PC-9 (cell line): ENCODE measurements at places on chromosomes 3 and 15. TPM values are rescaled to one million over a fixed set of nuclear protein-coding genes. Genes with fewer than 3 reads are reported as not detected.

DNA sequence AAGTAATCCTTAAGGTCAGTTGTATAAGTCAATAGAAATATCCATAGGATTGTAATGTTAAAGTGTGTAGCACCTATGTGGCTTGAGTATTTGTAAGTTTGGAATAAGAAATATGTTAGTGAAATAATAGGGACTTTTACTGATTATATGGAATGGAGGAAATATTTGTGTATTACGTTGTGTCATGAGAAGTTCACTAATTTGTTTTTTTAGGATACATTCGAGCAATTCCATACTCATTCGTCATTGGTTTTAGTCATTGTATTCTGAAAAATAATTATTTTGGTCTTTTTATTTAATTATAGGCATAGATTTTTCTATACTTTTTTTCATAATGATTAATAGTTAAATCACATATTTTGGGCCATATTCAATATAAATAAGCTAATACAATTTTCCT is 21.0 kb downstream of the MBNL1 start:
- H3K4me3 ChIP-seq: no peak overlapping the region
- DNase-seq: no peak
- no peak overlapping the region for H3K27ac ChIP-seq
- no peaks in the 10 kb centered on the region for H3K4me1 ChIP-seq
- no peaks in the 10 kb centered on the region for H3K27me3 ChIP-seq

DNA sequence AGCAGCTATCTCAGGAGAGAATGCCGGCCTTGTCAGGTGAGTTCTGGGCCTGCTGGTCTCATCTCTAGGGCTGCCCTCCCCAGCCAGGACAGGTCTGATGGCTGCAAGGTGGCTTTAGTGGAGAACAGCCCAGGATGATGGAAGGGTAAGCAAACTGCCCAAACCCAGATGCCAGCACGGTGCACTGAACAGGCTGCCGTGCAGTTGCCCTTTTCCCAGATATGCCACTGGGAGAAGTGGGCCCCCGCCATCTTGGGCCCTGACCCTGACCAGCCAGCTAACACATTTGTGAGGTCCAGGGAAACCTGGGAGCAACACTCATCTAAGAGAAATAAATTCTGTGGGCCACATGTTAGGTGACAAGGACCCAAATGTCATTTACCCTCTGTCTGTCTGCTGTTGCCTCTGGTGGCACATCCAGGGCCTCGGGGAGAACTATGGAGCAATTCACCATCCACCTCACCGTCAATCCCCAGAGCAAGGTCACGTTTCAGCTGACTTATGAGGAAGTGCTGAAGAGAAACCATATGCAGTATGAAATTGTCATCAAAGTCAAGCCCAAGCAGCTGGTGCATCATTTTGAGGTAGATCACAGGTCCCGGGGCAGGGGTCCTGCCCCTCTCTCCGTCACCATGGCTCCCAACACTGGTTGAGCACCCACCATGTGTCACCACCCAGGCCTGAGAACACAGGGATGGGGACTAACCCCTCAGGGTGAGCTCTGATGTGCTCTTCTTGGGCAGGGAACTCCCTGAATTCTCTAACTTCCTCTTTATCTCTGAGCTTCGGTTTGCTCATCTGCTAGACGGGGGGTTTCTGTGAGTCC is 1.8 kb downstream of the ITIH1 start:
- H3K36me3 ChIP-seq: no peaks in the 10 kb centered on the region
- H3K4me1 ChIP-seq: no peaks in the 10 kb centered on the region; the same call in 1 of the 2 replicates
- no peak overlapping the region for H3K4me3 ChIP-seq
- no peak for DNase-seq
- no peak overlapping the region for H3K27ac ChIP-seq
- H3K27me3 ChIP-seq: peaks cover 24% of the 10 kb centered on the region

DNA sequence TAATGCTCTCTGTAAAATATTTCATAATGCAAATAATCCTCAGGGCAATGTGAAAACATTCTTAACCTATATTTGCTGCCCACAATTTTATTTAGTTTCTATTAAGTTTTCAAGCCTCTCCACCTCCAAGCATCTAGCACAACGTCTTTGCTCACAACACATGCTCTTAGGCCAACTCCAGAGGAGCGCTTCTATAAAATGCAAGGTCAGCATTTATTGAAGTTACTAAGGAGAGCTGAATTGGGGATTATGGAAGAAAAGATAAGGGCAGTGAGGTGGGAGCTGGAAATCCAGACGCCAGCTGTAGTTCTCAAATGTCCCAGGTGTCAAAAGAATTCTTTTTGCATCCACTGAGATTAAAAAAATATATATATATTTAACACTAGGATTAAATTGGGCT is 996 bp downstream of the RABL3 start:
- peak overlapping the region; percentile 98; the same call in 1 of the 2 replicates for H3K4me3 ChIP-seq
- H3K27me3 ChIP-seq: no peaks in the 10 kb centered on the region
- H3K27ac ChIP-seq: no peak overlapping the region; the same call in 1 of the 2 replicates
- H3K4me1 ChIP-seq: peaks cover 14% of the 10 kb centered on the region
- DNase-seq: no peak
- peaks cover 7% of the 10 kb centered on the region for H3K36me3 ChIP-seq

DNA sequence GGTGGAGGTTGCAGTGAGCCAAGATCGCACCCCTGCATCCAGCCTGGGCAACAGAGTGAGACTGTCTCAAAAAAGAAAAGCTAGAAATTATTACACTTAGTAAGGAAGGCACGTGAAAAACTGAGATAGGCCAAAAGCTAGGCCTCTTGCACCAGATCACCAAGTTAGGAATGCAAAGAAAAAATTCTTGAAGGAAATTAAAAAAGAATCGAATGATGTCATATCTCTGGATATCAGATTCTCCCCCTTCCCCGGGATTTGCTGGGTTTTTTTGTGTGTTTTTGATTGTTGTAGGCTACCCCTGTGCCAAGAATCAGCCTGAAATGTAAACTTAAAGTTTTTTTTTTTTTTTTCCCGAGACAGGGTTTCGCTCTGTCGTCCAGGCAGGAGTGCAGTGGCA is 17.4 kb downstream of the PTPN23 start:
- no peak overlapping the region for H3K4me3 ChIP-seq
- H3K36me3 ChIP-seq: no peaks in the 10 kb centered on the region; the same call in 1 of the 2 replicates
- H3K27me3 ChIP-seq: no peaks in the 10 kb centered on the region
- no peak for DNase-seq

- DNase-seq: no peak
- H3K36me3 ChIP-seq: no peaks in the 10 kb centered on the region
- no peaks in the 10 kb centered on the region for H3K27me3 ChIP-seq
- no peak overlapping the region for H3K4me3 ChIP-seq
- H3K27ac ChIP-seq: no peak overlapping the region
- H3K4me1 ChIP-seq: no peaks in the 10 kb centered on the region
Measured at GRCh38 chr15:100252359-100252758, 89.4 kb downstream of the ADAMTS17 start.

- H3K4me1 ChIP-seq: no peaks in the 10 kb centered on the region
- H3K4me3 ChIP-seq: no peak overlapping the region
- H3K27ac ChIP-seq: no peak overlapping the region
Measured at GRCh38 chr3:86913160-86913559, 77.8 kb downstream of the VGLL3 start.

- H3K4me1 ChIP-seq: no peaks in the 10 kb centered on the region
- H3K36me3 ChIP-seq: no peaks in the 10 kb centered on the region
- no peak for DNase-seq
- no peaks in the 10 kb centered on the region for H3K27me3 ChIP-seq
Measured at GRCh38 chr3:72295962-72296450, 511.1 kb upstream of the PROK2 start.

GRCh38 chr15:45111390-45112142 is 2.4 kb downstream of the DUOX2 start:
- H3K27ac ChIP-seq: no peak overlapping the region
- no peaks in the 10 kb centered on the region for H3K36me3 ChIP-seq
- peaks cover 3% of the 10 kb centered on the region; the same call in 1 of the 2 replicates for H3K27me3 ChIP-seq
- no peak for DNase-seq
- no peak overlapping the region for H3K4me3 ChIP-seq
- H3K4me1 ChIP-seq: no peaks in the 10 kb centered on the region

The AADACL2 gene
- not detected in 2 replicates for total RNA-seq

The KCNMB3 gene
- total RNA-seq: 7.4 and 8.9 TPM in 2 replicates
